ENCODE measurements at places on chromosomes 7 and 10.

DNA sequence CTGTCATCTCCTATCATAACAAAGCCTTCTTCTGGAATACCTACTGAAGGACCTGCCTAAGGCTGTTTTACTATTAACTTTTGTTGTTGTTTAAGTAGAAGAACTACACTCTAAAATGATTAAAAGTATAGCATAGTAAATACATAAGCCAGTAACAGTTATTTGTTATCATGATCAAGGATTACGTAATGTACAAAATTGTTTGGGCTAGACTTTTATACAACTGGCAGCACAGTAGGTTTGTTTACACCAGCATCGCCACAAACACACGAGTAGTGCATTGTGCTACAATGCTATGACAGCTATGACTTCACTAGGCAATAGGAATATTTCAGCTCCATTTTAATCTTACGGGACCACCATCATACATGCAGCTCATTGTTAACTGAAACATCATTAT, 169.1 kb downstream of the LRRN3 start:
- DNase-seq: no peak

GRCh38 chr7:107890493-107890961, 456 bp upstream of the DLD start:
- no peak for DNase-seq

DNA sequence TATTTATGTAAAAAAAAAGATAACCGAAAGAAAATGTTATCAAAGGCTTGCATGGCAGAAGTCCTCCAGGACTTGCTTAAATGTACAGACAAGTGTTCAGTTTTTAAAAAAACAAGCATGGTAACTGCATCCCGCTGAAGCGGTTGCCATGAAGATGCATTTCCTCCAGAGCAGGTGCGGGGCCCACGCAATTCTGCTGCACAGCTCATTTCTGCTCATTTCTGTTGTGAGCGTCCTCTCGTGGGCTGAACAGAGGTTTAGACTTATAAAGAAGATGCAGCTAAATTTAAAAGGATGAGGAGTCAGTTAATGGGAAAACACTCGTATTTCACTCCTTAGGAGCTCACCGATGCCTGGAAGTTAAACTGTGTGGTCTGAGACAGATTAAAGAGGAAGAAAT, 247.6 kb downstream of the DNAJB6 start:
- no peak for DNase-seq

- DNase-seq: no peak
Observed at GRCh38 chr7:148218603-148219002, 372.0 kb upstream of the C7orf33 start.

DNA sequence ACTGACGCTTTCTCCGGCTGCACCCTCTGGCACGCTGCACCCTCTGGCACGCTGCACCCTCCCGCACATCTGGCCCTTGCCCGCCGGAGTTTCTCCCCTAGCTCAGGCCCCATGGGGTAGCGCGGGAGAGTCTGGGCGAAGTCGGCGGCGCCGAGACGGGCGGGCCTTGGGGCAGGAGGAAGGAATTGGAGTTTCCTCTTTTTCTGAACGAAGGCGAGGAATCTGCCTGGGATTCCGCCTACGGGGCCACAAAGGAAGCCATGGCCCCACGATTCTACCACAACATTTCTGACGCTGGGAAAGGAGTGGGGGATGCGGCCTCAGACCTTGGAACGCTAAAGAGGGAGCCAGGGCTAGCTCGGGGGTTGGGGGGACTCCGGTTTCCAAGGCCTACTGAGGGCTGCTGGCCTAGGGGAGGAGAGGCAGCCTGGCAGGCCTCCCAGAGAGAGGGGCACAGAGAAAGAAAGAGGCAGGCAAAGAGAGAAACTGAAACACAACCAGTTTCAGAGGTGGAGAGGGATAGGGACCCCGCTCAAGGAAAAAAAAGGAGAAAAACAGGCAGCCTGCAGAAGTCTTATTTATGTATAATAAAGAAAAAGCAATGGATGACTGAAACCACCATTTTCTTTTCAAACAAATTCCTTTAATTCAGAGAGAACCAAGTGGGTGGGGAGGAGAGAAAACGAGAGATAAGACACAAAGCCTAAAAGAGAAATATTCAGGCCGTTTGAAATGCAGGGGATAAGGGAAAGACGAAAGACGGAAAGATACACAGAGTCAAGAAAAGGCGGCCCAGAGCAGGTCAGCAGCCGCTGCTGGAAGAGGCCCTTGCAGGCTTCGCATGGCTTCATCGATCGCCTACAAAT, 4.3 kb downstream of the TLX1 start:
- DNase-seq: no peak
